Activated CD4-positive, alpha-beta T cell treated with anti-CD3 and anti-CD28 coated beads, Interleukin-2, amount 50 U/mL, for 24 hours (primary cell): ENCODE measurements at places on chromosomes 11 and 22.

GRCh38 chr11:81278991-81279390, 1454.7 kb downstream of the FAM181B start:
- no peak for DNase-seq

GRCh38 chr11:28976801-28977145, 868.6 kb downstream of the METTL15 start:
- no peak for DNase-seq

GRCh38 chr11:10441091-10441490, 14.0 kb upstream of the AMPD3 start:
- DNase-seq, result no peak

DNA sequence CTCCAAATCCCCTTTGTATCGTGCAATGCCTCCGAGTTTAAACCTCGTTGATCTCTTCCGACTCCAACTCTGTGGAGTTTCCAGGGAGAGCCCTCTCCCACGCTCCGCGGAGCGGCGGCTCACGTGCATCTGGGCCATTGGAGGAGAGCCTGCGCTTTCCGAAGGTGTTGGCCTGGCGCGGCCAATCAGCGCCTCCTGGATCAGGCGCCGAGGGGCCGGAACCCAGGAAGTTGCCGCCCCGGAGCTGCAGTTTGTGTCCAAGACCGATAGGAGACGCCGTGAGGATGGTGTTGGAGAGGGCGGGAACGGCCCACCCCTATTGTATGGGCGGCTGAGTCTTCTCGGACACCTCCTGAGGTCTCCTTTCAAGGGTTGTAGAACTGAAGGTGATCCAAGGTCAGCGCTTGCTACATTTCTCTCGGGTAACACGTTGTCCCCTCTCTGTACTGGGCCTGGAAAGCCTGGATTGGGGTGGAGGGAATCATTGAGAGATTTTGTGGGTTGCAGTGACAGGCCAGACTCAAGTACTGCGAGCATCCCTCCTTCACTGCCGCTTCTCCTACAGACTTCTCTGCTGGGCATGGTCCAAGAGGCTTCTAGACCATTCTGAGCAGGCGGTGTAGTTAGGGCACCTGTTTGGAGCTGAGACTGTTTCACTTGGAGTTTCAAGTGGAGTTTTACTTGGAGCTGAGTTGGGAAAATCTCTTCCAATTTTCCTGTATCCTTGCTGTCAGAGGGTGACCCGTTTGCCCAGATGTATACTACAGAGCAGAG, 1.7 kb downstream of the ADAMTS15 start:
- DNase-seq, result no peak

DNA sequence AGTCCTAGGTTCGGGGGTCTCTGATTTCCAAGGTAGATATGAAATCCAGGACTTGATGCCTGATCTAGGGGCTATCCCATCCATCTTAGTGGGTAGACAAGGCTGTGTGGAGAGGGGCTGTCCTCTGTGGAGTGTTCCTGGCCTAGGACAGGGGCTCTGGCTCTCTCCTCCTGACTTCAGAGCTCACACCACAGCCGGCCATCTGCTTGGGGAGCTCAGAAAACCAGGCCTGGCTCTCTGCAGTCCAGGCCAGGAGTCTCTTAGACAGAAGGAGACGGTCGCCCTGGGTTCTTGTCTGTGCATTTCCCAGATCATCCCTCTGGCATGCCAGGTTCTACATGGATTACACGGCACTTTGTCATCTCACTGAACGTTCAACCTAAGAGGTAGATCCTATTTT, 17.9 kb downstream of the TUB start:
- no peak for DNase-seq

GRCh38 chr22:42907404-42908373, 50.6 kb upstream of the ARFGAP3 start:
- no peak for DNase-seq

- DNase-seq, result no peak
Measured at GRCh38 chr11:77173494-77173893, 45.4 kb downstream of the MYO7A start.

GRCh38 chr11:56911312-56911711, 77.4 kb upstream of the OR5AK2 start:
- no peak for DNase-seq

GRCh38 chr11:1233351-1234053, 10.6 kb downstream of the MUC5B start:
- DNase-seq, result no peak

DNA sequence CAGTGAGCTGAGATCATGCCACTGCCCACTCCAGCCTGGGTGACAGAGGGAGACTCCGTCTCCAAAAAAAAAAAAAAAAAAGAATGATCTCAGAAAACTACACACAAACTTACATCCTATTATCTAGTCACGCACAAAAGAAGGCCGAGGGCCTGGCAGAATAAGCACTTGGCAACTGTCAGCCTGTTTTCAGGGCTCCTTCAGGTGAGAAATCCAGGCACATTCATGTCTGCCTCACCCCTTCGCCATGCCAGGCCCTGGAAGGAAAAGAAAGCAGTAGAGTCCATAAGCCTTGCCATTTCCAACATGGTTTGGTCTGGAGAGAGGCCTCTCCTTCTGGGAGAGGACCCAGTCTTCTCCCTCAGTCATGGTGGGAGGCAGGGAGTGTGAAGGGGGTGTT, 30.9 kb downstream of the C11orf58 start:
- DNase-seq, result no peak

- no peak for DNase-seq
Measured at GRCh38 chr22:23743303-23743705, 7.6 kb downstream of the ZNF70 start.

GRCh38 chr11:86586307-86586706, 86.1 kb downstream of the ME3 start:
- DNase-seq, result no peak

GRCh38 chr22:35172442-35172841, 84.9 kb upstream of the HMGXB4 start:
- no peak for DNase-seq

DNA sequence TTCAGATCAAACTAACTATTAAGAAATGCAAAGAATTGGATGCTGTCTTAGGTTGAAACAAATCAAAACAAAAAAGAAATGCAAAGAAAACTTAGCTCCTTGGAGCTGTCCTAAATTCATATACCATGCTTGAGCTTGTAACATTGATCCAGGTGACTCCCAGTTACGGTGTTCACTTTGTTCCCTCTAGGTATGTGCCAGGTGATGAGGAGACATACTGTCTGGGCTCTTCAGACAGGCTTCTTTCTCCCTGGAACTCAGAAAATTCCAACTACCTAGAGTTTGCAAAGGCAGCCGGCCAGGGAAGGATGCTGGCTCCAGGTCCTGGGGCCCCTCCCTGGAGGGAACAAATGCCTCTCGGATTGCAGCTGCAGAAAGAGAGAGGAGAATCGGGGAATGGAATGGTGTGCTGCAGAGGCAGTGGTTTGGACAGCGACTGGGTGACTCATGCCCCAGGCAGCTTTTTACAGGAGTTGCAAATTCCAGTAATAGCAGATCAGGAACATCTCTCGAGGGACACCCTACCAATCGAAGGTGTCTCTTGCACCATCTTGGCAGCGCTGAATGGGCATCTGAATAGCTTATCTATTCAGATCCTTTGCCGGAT, 12.3 kb upstream of the ASPHD2 start:
- no peak for DNase-seq
